ENCODE measurements at places on chromosomes 12 and 14.

DNA sequence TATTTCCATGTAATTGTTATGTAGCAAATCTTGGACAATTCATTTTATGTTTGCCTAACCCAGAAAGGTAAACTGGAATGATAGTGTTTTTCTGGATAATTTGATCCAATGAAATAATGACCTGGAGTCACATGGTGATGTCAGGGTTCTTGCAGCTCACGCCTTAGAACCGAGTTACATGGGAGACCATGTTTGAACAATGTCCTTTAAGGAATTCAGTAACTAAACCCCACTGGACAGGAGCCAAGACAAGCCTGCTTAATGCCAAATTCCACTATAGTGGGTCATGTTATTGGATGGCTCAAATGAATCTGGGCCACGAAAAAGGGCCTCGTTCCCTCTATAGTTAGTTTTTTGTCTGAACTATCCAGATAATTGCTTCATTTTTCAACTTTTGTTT is 255.8 kb upstream of the HMGA2 start:
- ATAC-seq: no peak

DNA sequence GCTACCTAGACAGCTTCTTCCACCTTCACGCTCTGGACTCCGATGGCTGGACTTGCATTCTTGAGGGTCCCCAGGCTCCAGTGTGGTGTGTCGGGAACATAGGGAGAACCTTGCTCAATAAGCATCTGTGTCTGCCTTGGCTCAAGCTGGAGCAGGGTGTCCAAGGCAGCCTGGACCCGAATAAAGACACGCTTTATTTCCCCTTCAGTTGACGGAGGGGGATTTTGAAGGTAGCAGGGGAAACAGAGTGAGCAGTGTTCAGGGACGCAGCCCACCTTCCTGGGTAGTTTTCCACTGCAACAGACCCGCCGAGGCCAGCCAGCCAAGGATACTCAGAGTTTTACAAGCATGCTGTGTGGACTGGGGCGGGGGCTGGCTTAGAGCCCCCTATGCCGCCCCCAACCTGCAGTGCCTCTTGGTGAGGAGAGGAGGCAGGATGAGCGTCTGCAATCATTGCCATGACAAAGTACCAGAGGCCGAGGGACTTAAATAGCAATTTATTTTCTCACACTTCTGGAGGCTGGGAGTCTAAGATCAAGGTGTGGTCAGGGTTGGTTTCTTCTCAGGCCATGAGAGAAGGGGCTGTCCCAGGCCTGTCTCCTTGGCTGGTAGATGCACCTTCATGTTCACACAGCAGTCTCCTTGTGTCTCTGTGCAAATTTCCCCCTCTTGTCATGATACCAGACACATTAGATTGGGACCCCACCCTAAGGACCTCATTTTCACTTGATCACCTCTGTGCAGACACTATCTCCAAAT is 201.2 kb downstream of the CHST11 start:
- ATAC-seq: no peak

DNA sequence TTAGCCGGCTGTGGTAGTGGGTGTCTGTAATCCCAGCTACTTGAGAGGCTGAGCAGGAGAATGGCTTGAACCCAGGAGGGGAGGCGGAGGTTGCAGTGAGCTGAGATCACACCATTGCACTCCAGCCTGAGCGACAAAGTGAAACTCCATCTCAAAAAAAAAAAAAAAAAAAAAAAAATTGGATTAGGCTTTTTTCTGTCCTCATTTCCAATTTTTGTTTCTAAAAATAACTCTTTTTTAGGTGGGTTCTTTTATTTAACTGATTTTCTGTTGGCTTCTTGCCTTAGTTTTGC is 863.7 kb downstream of the LRFN5 start:
- ATAC-seq: no peak

DNA sequence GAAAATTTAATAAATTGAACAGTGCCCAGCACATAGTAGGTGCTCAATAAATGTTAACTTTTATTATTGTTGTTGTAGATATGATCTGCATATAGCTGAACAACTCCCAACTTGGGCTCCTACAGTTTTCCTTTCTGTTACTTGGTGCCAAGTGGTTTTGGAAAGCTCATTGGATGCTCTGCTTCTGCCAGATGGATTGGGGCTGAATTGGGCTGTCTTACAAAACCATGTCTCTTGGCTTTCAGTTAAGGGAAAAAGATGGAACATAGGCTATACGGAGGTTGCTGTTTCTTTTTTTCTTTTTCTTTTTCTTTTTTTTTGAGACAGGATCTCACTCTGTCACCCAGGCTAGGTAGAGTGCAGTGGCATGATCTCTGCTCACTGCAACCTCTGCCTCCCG is 140.7 kb upstream of the PWP1 start:
- ATAC-seq: no peak

GRCh38 chr14:100129161-100129589 is 30.3 kb downstream of the DEGS2 start:
- ATAC-seq: peak; percentile 49

DNA sequence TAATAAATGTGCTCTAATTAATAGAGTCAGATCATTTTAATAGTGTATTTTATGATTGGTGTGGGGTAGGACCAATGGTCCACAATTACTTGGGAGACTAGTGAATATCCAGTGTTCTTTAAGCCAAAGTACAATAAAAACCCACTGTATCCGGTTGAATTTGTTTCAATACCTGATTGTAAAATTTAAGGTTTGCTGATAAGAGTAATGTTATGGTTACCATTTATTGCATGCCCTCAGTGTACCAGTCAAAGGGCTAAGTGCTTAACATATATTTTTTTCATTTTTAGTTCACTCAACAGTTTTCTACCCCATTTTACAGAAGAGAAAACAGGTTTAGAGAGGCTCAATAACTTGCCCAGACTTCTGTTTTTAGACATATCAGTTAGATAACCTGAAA is 97.9 kb upstream of the ATF1 start:
- ATAC-seq: no peak

DNA sequence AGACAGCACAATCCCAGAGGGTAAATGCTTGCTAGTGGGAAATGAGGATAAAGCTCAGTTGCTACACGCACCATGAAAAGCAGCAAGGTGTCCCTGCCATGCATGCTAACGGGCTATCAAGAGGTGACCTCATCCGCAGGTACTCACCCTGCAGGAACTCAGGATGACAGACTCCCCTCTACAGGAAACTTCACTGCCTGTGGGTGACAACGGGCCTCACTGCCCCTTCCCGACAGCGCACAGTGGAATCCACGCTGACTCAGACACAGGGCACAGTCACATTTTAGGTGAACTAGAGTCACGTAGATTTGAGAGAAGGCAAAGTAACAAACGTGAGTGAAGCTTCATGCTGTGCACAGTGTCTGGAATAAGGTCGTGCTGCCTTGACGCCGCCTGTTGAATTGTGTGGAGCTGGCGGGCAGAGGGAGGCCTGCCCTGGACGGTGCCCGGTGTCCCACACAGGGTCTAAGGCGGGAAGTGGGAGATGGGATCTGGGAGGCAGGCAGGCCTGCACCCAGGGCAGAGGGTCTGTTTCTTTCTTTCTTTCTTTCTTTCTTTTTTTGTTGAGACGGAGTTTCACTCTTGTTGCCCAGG is 331.8 kb downstream of the TMEM132D start:
- no peak for ATAC-seq

GRCh38 chr14:64935508-64935907 is 7.0 kb downstream of the GPX2 start:
- no peak for ATAC-seq

GRCh38 chr12:76337583-76337982 is 10.6 kb downstream of the BBS10 start:
- ATAC-seq: no peak

- no peak for ATAC-seq
These were observed 52.7 kb downstream of the PLBD1 start for GRCh38 chr12:14514946-14515345.

DNA sequence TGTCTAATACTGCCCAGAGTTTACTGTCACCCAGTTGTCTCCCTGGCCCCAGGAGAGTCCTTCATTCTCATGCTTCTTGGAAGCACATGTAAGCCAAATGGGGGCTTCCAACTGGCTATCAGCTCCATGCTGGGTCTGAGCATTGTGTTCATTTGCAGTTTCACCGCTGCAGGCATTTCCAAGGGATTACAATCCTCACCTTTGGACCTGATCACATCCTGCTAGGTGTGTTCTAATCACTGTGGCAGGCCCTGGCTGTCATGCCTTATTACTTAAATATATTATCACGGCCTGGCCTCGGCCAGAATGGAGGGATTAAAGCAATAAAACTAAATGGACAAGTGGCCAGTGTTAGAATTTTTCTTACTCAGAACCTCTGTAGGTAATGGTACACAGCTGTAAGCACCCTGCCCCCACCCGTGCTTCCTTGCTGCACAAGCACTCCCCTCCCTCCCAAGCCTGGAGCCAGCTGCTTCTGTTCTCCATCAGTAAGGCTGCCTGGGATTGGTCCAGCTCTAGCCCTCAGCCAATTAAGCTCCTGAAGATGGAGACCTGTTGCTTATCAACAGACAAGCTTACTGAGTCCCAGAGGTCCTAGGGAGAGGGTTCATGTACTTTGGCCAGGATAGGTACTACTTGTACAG is 175.9 kb upstream of the RBM19 start:
- ATAC-seq: no peak

- ATAC-seq: no peak
These were observed 109.9 kb downstream of the NAV3 start for GRCh38 chr12:77940567-77940966.

- no peak for ATAC-seq
These were observed 4.2 kb upstream of the PLEKHA5 start for GRCh38 chr12:19125325-19125724.

GRCh38 chr12:104895415-104895814 is 62.7 kb downstream of the SLC41A2 start:
- ATAC-seq: no peak

- ATAC-seq: peak; percentile 51
These were observed 8.6 kb downstream of the TC2N start for GRCh38 chr14:91858536-91859275.

DNA sequence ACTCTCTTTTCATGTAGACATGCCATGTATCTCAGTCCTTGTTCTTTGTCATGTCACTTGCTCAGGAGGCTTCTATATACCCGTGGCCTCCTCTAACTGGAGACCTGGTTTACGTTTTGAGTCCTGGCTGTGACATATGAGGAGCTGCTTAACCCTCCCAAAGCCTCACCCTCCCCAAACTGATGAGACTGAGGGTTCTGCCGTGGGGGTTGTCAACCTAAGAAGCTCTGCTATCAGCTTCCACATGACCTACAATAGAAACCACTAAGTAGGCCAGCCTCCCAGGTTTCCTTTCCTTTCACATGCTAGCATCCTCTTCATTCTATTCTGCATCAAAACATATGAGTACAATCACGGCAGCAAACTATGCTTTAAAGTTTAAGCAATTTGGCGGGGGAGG is 76.8 kb upstream of the WSCD2 start:
- ATAC-seq: no peak

GRCh38 chr12:74235342-74235741 is 302.3 kb upstream of the ATXN7L3B start:
- no peak for ATAC-seq

- no peak for ATAC-seq
These were observed 10.1 kb upstream of the BDKRB1 start for GRCh38 chr14:96245710-96246538.

DNA sequence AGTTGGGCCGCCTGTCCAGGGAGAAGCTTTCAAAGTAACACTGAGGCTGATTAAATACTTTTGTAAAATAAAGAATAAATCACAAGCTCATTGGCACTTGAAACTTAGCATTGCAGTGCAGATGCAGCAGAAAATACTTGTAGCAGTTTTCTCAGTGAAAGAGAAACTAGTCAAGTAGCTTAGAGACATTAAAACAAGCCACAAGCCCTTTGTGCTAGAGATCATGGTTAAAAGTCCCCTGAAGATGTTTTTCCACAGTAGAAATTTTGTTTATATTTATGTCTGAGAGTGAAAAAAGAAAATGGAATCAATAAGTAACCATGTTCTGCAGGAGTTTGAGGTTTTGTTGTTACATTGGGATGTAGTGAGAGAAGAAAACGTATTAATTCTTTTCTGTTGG is 5.9 kb downstream of the PSEN1 start:
- no peak for ATAC-seq

DNA sequence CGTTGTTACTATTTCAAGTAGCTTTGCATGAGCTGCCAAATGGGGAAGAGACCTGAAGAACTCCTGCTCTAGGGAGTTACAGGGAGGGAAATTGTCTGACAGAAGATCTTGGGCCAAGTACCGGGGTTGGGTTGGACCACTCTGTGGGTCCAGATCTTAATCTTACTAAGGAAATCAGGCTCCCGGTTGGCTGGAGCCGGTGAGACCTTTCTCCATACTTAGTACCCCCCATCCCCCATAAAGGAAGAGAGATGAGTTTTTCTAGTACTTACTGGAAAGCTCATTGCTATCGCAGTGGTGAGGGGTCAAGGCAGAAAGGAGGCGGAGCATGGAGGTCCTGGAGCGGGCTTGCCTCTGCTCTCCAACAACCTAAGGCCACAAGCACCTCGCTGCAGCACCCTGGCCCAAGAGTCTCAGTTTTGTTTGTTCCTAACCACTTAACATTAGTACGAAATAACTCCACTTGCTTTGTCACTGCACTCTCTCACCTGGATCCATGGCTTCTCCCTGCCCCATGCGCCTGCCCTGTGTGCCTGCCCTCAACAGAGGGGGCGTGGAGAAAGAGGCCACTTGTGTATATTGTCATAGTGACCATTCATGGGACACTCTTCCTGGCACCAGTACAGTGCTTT is 6.8 kb upstream of the UNC119B start:
- no peak for ATAC-seq

DNA sequence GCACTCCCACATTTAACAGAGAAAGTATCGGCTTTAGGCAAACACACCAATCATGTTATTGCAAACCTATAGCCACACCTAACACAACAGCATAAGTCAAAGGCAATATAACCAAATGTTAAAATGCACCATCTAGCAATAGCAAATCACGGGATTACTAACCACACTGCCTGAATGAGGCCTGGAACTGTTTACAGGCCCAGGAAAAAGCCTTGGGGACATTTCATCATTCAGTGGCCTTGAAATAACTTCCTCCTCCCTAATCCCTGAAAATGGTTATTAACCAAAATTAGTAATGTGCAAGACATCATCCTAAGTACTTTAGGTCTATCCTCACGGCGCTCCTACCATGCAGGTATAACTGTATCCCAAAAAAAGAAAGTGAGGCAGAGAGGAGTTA is 2.3 kb downstream of the GALC start:
- no peak for ATAC-seq

DNA sequence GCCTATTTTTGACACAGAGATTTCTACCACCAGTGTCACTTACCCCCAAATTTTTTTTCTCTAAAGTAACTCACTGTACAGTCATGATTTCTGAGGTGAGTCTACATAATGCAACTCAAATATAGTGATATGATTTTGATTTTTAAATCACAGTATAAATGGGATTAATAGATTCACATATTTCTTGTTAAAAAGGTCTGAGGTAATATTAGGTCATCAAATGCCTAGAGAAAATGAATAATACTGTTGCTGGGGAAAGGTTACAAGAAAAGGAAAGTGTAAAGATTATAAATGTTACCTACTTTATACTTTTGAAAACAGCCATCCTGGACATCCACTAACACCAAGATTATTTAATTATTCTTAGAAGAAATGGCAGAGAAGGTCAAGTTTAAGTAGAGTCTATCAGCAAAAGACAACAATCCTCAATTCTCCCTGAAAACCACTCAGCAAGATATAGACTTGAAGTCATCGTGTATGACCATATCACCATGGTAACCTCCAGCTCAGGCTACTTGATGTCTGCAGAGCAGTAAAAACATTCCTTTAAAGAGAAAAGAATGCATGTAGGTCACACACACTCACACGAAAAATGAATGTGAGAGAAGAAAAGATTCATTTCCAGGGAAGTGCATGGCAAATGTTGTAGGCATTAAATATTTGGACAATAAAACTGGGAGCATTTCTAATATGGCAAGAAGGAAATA is 58.7 kb downstream of the CCDC59 start:
- no peak for ATAC-seq

- no peak for ATAC-seq
These were observed 135.4 kb downstream of the GPHN start for GRCh38 chr14:66643344-66643743.

GRCh38 chr12:16607906-16608775 is 2.2 kb upstream of the LMO3 start:
- no peak for ATAC-seq
